ENCODE measurements at places on chromosomes 3 and 15.

DNA sequence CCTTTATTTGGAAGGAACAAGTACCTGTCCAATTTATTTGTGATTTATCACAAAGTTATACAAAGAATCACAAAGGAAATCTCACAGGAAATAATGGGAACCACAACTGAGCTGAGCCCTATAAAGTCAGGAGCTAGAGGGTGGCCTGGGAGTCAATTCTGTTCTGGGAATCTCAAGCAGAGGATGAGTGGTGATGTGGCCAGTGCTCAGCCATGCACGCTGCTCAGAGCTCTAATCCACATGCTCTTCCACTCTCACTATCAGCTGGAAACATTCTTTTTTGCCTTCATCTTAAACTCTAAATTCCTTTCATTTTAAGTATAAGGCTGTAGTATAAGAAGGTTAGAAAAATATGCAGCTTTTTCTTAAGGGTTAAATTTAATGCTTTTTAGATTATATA lies 36.6 kb downstream of the UACA start:
- no peak for DNase-seq

DNA sequence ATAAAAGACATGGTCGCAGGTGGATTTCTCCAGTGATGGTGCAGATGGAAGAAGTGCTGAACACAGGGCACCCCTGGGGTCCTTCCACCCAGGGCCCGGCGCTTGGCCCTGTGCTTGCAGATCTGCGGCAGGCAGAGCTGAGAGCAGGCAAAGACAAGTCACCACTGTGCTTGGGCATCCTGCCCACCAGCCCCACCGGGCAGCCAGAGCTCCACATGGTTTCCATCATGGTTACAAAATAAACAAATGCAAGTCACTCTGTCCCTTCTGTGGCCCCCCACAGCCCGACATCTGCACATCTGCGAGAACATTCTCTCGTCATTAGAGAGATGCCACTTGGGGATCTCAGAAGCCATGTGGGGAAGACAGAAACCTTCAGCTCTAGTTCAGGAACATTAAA lies 37.6 kb upstream of the SFMBT1 start:
- DNase-seq: no peak

GRCh38 chr3:52259035-52259434 lies 13.5 kb downstream of the PPM1M start:
- no peak for DNase-seq

GRCh38 chr15:64222573-64223366 lies 59.9 kb upstream of the PPIB start:
- no peak for DNase-seq

DNA sequence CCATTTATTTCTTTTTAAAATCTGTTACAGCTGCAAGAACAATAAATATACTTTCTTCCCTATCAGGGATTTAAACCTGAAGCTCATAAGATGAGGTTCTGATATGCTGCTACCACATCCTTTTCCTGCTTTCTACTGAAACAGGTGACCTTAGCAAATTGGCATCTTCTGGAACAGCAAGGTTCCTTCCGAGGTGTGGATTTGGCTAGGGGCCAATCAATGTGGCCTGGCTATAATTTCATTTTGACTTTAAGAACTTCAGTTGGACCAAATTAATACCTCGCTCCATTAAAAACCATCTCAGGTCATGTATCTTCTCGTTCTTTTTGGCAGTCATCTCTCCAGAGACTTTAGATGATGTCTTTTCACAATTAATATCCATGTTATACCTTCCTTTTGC lies 53.4 kb upstream of the C3orf80 start:
- no peak for DNase-seq

DNA sequence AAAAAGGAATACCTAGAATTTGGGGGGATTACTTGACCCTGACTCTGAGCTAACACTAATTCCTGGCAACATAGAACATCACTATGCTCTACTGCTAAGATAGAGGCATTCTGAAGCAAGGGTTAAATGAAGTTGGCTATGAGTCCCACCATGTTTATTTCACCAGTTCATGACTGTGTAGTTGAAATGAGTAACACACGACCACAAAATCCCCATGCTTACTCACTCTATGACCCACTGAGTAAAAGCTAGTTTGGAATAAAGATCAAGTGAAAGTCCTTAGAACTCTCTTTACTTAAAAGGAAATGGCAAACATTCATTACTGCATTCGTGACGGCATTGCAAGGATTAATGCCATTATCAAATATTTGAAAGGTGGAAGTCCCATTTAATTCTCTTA lies 47.4 kb downstream of the MRPL46 start:
- no peak for DNase-seq

DNA sequence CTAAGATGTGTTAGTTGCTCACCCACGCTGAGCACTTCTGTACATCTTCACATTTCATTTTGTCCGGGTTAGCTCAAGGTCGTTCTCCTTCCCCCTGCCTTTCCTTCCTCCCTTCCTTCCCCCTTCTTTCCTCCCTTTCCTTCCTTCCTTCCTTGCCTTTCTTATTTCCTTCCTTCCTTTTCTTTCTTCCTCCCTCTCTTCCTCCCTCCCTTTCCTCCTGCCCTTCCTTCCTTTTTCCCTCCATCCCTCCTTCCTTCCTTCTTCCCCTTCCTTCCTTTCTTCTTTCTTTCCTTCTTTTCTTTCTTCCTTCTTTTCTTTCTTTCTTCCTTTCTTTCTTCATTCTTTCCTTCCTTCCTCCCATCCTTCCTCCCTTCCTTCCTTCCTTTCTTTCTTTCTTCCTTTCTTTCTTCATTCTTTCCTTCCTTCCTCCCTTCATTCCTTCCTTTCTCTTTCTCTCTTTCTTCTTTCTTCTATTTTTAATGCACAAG lies 129.8 kb downstream of the FAM174B start:
- no peak for DNase-seq

- DNase-seq: no peak
These were observed 4.6 kb downstream of the CIDEC start for GRCh38 chr3:9875448-9875847.

DNA sequence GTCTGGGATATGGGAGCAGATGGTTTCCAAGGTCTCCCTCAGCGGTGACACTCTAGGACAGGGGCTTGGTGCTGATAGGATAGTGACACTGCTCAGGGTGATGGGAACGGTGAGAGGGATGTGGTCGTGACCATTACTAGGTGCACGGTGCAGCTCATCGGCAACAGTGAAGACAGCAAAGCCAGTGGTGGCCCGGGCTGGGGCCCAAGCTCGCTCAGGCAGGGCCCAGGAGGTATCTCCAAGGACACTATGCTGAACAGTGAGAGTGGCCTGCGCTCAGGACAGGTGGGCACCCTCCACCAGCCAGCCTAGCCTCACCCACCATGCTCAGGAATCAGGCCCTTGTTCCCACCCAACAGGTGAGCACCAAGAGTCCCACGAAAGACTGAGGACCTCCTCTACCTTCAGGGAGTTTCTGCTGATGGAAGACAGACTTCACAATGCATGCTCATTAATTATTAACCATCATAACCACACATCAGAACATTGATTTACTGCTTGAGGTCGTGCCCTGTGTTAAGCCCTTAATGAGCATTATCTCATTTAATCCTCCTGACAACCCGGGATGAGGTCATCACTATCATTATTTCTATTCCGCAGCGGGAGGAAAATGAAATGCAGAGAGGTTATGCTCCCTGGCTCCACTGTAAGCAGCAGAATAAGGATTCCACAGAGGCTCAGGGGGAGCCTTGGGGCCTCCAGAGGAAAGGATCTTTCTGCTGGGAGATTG lies 269.4 kb downstream of the UACA start:
- DNase-seq: no peak

DNA sequence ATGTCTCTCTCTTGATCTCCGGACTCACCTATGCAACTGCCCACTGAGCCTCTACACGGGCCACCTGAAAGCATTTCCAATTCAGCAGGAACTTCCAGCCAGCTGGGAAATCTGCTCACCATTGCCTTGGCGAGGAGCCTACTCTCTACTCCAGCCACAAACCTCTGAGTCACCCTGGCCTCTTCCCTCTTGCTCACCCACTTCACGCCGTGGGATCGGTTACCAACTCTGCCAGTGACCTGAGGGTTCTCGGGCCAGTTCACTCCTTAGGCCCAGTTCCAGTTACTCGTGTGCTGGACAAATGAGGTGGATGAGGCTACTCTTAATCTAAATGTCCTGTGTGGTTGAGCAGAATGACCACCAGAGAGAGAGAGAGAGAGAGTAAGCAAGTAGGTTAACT lies 70.1 kb downstream of the CEMIP start:
- peak; percentile 93 for DNase-seq

DNA sequence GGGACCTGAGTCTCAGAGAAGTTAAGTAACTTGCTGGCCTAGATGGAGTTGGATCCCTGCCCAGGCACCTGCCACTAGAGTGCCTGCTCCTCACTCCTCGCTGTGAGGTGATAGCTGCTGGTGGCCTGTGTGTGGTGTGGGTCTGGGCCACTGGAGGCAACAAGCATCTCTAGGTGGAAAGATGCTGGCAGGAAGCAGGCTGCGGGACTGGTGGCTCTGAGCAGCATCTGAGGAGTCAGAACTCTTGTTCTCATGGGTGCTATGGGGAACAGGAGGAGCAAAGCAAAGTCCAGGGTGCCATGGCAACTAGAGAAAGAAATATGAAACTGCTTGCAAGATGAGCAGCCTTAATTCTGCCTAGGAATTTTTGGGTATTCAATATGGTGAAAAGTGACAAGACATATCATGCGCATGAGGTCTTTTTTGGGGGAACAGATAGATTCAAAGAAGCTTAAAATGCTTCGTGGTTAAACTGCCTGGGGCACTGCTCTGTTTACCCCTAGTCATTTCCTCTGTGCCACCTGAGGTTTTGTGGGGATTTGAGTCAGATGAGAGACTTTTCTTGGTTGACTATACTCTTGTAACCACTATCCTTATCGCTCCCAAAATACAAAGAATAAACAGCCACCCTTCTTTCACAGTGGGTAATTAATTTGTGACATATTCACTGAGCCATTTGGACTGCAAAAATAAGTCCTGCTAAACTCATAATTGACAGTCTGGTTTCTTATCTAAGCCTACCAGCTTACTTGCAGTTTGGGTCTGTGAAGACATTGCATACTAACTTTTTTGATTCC lies 50.3 kb downstream of the MED12L start:
- DNase-seq: peak; percentile 5

- no peak for DNase-seq
These were observed 7.3 kb downstream of the CCR5AS start for GRCh38 chr3:46399557-46399956.

DNA sequence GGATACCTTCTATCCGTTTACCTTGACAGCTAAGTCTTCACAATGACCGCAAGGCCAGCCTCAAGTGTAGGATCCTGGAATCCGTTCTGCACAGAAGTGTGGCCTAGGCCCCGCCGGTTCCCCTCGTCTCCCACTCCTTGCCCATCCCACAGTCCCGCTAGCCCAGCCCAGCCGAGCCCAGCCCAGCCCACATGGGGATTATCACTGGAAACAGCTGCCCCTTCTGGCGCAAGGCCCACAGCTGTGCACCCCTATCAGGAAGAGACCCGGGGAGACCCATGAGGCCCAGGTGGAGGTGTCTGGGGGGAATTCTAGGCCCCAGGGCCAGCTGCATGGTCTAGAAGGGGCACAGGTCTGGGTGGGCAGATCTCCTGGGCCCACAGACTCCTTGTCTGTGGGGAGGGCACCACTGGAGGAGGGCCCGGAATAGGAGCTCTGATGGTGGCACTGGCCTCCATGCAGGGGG lies 27.9 kb upstream of the KLF13 start:
- no peak for DNase-seq

GRCh38 chr15:84949845-84950569 lies 31.6 kb upstream of the PDE8A start:
- no peak for DNase-seq

DNA sequence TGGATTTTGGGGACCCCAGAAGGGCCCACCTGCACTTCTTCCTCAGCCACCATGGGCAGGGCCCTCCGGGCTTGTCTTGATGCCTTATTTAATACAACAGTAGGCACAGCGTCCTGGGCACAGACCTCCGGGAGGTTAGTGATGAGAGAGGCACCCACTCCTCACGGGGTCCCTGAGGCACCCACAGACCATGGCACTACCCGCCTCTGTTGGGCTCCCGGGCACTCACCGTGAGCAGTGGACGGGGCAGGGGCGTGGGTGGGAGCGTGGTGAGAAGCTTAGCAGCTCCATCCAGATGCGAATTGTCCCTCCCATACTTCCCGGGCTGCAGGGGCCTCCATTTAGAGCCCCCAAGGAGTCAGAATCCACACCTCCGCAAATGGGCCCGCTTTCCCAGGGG lies 317 bp upstream of the MESP2 start:
- no peak for DNase-seq

DNA sequence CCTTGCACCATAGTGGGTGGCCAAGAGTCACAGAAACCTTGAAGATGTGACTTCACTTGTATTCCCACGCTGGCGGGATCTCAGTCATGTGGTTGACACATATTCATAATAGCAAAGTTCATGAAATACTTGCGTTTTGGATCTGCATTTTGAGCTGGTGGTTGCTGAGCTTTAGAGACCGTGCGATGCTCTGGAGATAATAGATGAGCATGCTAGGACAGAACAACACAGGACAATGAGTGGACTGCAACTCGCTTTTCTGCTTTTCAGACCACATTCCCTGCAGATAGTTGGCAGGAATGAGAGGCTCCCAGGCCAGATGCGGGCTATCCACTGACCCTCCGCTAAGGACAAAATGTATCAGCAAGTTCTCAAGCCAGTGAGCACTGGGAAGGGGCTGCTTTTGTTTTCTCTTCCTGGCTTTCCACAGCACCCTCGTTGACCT lies 13.8 kb upstream of the STARD5 start:
- no peak for DNase-seq

DNA sequence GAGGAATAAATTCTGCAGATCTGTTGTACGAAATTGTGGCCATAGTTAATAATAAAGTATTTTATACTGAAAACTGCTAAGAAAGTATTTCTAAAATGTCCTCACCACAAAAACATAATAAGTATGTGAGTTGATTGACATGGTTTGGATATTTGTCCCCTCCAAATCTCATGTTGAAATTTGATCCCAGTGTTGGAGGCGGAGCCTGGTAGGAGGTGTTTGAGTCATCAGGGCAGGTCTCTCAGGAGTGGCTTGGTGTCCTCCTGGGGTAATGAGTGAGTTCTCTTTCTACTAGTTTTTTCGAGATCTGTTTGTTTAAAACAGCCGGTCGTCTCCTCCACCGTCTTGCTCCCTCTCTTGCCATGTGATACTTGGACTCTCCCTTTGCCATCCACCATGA lies 424.1 kb upstream of the KCNMB2 start:
- DNase-seq: peak; percentile 7

DNA sequence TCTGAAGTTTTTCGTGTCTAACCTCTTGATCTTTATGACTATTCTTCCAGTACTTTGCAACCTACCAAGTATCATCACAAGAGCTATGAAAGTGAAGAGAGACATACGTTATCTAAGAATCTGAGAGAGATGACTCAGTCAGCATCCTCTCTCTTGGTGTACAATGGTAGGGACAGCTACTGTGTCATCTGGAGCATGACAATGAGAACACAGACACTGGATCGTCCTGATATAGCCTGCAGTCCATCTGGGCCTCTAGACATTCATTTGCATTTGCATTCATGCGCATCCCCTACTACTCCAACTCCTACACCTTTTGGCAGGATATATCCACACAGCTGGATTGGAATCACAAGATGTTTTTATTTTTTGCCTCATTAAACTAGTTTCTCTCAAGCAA lies 115.2 kb downstream of the PEX5L start:
- DNase-seq: no peak

- peak; percentile 38 for DNase-seq
These were observed 123.8 kb downstream of the B3GALNT1 start for GRCh38 chr3:160981217-160981938.

Measured in MCF 10A (cell line).